ENCODE measurements at places on chromosomes 5 and 9.

DNA sequence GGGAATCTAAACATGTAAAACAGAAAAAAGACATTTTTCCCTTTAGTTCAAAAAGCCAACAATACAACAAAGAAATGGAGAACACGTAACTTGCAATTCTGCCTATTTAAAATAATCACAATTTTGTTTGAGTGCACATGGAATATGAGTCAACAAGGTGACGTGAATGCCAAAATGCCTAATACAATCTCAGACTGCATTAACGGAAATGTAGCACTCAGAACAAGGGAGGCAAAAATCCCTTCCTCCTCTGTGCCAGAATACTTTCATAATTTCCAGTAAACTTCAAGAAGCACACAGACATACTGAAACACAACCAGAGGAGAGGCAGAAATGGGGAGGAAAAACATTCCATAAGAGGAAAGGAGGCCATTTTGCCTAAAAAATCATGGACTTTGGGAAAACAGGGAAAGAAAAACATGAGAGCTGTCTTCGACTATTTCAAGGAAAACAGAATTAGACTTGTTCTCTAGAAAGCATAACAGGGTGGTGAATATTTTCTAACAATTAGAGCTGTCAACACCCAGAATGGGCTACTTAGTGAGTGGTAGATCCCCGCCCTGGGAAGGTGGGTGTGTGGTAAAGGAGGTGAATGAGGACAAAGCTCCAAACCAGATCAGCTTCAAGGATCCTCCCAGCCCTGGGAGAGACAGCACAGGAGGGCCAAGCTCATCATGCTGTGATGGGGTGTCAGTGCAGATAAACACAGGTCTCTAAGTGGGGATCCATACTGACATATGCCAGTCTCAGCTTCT, 48.2 kb downstream of the ABCA1 start:
- no peak for DNase-seq

GRCh38 chr5:146130440-146131045, 25.2 kb upstream of the PLAC8L1 start:
- no peak for DNase-seq

- DNase-seq: no peak
Observed at GRCh38 chr9:131528886-131529505, 2.1 kb downstream of the UCK1 start.

DNA sequence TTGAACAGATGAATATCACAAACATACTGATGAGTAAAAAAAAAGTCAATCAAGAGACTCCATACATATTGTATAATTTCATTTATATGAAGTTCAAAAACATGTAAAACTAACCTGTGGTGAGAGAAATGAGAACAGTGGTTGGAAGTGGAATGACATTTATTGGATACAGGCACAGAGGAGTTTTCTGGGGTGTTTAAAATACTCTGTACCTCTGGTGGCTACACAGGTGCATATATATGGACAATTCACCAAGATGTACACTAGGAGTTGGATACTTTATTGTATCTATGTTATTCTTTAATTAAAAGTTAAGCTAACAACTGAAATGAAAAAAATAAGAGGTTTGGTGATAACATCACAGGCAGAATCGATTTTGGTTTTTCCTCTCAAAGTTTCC, 14.1 kb downstream of the FOXD1 start:
- no peak for DNase-seq

GRCh38 chr5:116153687-116154174, 68.9 kb downstream of the COMMD10 start:
- no peak for DNase-seq
